ENCODE measurements at places on chromosomes 5 and 9. TPM values are rescaled to one million over a fixed set of nuclear protein-coding genes. Genes with fewer than 3 reads are reported as not detected.
A peak's percentile ranks its signal among the peaks of the same experiment; 100 is the strongest.

GRCh38 chr5:136106351-136107031 is 26.2 kb upstream of the SMAD5 start:
- no peak for DNase-seq

- no peak for DNase-seq
Measured at GRCh38 chr5:10461041-10461440, 19.4 kb downstream of the ROPN1L start.

- DNase-seq, result no peak
Measured at GRCh38 chr9:127109212-127109711, 13.2 kb downstream of the ANGPTL2 start.

DNA sequence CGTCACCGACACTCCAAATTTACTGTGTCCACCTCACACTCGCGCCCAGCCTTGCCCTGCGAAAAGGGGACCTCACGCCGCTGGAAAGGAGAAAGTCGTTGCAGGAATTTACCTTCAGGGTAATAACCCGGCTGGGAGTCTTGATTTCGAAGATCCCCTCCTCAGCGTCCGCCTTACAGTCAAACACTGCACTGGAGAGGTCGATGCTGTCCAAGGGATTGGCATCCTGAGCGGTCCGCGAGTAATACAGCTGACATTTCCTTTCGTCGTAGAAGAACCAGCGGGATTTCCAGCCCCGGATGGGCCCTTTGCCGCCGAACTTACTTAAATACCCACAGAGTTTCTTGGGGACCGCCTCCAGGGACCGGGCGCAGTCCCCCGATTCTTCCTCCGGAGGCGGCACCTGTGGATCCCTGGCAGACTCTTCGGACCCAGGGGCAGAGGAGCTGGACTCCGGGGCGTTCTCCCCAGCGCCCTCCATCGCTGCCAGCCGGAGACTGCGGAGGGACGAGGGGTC is 330 bp downstream of the TBC1D2 start:
- no peak for DNase-seq

GRCh38 chr5:27491047-27491446 is 452.7 kb upstream of the CDH9 start:
- no peak for DNase-seq

- no peak for DNase-seq
Measured at GRCh38 chr9:26413611-26414010, 479.0 kb downstream of the CAAP1 start.

DNA sequence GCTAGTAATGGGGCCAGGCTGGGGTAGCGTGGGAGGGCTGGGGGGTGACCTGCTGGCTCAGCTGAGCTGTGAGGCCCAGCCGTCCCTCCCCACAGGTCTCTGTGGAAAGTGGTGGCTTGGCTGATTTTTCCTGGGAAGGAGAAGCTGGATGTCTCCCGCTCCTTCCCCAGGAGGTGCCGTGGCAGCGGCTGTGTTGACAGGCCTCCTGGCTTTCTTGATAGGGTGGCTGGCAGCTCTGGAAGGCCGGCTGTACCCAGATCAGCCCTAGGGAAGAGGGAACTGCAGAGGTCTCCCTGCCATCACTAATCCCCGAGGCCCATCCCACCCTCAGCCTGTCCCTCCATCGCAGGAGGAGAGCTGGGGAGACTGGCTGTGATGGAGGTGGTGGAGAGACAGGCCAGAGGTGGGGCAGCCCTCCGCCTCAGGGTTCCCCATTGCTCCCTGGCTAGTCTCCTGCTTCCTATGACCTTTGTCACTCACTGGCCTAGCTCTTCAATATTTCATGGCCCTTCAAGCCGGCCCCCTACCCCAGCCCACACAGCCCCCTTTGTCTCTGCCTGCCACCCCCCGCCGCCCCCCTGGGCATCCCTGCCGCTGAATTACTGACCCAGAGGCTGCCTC is 6.8 kb downstream of the CXXC5 start:
- no peak for DNase-seq

DNA sequence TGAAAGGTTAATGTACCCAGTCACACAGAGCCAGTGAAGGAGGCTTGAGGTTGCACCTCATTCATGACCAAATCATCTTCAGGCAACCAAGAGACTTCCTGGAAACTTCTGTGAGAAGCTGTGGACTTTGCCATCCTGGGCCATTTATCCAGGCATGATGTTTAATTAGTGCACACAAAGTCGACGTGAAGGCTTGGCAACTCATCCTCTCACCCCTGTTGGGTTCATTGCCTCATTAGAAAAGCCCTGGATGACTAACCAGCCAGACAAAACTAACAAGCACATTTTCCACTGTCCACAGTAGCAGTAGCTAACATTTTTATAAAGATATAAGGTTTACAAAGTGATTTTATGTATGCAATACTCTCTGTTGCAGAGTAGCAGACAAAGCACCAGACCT is 65.7 kb upstream of the ZNF462 start:
- DNase-seq, result no peak

DNA sequence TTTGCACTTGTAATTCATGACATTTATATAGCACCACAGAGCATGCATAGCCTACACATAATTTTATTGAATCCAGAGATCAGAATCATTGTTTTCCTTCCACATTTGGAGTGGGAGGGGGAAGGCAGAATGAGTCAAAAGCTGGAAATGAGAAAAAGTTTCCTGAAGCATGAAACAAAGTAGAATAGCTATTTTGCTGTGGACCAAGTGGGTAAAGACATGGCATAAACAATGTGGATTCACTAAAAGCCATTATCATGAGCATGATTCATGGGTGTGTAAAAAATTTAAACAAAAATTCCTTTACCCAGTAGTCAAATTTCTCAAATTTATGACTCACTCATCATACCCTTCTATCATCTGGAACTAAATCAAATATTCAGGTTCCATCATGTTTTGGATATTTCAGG is 97.9 kb downstream of the YIPF5 start:
- no peak for DNase-seq

DNA sequence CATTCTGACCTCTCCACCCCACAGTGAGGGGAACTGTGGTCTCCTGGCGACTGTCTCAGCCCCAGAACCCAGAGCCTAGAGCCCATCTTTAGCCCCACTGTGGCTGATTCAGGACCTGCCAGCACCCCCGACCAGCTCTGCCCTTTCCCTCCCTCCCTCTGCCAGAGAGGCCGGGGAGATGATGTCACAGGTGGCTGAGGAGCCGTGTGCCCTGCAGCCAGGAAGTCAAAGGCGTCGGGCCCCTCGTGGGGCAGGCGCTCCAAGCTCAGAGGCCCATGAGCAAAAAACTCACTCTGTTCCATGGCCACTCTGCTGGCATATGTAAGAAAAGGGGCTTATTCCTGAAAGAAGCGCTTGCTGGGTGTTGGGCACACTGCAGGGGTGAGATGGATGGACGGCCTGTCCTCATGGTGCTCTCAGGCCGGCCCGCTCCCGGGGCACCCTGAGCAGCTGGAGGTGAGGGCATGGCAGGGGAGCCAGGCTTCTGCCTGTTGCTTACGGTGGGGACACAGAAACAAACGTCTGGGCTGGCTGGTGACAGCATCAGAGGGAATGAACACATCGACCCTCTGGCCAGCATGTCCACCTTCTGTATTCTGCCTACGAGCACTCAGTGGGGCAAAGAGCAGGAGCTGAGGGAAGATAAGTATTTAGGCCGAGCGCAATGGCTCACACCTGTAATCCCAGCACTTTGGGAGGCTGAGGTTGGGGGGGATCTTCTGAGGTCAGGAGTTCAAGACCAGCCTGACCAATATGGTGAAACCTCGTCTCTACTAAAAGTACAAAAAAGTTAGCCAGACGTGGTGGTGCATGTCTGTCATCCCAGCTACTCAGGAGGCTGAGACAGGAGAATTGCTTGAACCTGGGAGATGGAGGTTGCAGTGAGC is 41.1 kb downstream of the LAMC3 start:
- DNase-seq, result no peak

DNA sequence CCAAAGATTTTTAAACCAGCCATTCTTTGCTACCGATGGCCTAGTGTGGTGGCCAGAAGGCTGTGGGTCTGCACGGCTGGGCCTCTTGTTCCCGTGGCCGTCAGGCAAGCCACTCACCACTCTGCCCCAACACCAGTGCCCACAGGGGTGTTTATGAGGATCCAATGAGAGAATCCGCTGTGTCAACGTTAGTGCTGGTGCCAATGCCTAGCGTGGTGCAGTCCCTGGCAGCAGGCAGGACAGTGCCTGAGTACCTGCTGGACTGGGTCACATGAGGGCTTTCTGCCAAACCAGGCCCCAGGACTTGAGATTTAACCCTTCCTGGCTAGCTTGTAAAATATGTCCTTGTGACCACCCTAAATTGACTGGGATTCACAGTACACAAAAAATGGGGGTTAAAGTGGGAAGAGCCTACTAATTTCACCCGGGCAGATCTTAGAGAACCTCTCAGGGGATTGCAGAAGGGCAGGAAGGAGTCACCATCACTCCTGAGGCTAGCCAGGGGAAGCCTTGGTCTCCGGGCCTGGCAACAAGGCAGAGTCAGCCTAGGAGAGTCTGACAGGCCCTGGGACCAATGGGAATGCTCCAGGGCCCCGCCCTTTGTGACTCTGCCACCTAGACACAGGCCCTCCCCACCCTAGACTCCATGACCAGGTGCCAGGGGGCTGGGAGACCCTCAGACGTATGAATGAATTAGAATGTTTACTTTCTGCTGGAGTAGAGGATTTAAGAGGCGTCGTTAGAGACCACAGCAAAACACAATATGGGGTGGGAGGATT is 63.2 kb upstream of the FSTL4 start:
- DNase-seq, result no peak

GRCh38 chr5:178192244-178192643 is 5.1 kb upstream of the GMCL2 start:
- DNase-seq, result no peak

- DNase-seq, result no peak
Measured at GRCh38 chr5:91049800-91050199, 333.3 kb downstream of the ARRDC3 start.

DNA sequence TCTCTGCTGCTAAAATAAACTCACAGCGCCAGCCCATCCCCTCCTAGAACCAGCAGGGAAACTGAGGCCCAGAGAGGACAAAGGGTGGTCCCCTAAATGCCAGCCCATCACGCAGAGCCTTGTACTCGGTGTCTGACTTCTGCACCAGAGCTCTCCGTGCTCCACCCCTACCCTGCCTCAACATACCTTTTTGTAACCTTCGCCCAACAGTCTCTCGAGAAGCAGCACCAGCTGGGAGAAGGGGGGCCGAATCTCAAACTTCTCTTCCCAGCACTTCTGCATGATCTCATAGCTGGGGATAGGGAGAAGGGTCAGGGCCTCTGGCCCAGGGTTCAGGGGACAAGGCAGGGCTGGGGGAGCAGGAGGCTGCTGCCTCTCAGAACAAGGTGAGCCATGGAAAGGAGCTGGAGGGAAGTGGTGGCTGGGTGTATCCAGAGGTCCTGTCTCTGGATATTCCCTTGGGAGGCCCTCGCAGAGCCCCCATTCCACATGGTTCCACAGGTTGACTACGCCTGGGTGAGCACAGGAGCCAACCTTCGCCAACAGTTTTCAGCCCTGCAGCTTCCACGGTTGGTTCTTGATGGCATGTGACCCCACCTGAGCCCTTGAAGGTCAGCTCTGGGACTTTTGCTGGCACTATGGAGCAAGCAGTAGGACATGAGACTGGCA is 32.3 kb upstream of the CSF1R start:
- DNase-seq, result no peak

DNA sequence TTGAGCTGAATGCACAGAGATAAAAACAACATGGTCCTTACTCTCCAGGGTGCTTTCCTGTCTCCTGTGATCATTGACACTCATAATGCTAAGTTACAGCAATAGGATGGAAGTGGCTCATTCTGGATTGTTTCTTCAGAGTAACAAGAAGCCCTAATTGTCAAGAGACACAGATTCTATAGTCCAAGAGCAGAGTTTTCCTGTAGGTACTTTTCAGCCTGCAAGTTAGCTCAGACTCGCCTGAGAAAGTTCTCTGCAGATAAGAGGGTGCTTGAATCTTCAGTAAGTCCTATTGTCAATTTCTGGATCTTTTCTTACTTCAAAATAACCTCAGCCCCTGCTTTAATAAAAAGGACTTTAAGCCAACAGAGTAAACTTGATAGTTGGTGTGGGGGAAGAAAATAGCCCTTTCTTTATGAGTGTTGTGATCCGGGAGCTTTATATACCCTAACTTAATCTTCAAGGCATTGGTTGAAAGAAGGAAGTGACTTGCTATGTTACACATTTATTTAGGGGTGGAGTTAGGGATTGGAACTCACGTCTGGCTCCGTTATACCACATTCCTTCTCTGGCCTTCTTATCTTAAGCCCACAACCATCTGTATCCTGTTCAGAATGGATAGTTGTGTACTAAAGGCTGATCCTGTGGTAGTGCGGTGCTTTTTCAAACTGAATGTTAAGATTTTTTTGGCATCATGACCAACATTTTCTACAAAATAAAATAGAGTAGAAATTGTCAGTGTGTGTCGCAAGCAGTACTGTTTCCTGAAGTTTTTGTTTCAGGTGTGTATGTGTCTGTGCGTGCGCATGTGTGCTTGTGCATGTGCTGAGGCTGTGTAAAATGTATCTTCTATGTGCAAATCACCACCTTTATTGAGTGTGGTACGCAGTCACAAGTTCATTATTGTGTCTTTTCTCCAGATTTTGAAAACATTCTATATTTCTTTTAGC is 173.9 kb downstream of the WDR70 start:
- no peak for DNase-seq

GRCh38 chr5:137752905-137753690 is 1.1 kb downstream of the HNRNPA0 start:
- DNase-seq, result peak; percentile 71

GRCh38 chr5:115602591-115603125 is 379 bp upstream of the TICAM2 start:
- no peak for DNase-seq

- no peak for DNase-seq
Measured at GRCh38 chr5:101531026-101531425, 627.9 kb upstream of the ST8SIA4 start.

DNA sequence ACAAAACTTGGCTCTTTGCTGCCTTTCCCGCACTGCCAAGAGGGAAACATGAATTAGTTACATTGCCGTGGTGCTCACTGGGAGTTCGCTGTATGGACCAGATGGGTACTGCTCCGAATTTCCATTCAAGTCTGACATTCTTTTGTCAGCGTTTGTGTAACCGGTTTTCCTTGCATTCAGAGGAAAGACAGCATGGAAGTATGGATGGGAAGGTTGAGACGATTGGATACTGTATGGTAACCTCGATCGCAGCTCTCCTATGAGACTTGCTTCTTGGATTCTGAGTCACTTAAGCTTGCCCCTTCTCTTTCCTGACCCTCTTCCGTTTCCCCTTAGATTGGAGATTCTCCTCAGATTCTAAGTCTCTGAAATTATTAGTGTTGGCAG is 625 bp upstream of the UBLCP1 start:
- DNase-seq, result no peak

SLC6A18 gene
- not detected for total RNA-seq

SLC36A3 gene
- not detected for total RNA-seq

SCGB3A2 gene
- 1.0 TPM for total RNA-seq

SH3RF2 gene
- total RNA-seq, result 3.0 TPM

ANGPTL2 gene
- total RNA-seq, result 46.4 TPM

SH3TC2 gene
- 59.1 TPM for total RNA-seq

PLEKHG4B gene
- total RNA-seq, result 1.1 TPM

NUTM2G gene
- not detected for total RNA-seq

TAF1L gene
- total RNA-seq, result not detected

SLC23A1 gene
- not detected for total RNA-seq

EPB41L4A gene
- total RNA-seq, result 29.4 TPM

PRRC2B gene
- total RNA-seq, result 252 TPM

All from sciatic nerve (tissue), 2 donors.